ENCODE measurements at places on chromosomes 12 and 14.

DNA sequence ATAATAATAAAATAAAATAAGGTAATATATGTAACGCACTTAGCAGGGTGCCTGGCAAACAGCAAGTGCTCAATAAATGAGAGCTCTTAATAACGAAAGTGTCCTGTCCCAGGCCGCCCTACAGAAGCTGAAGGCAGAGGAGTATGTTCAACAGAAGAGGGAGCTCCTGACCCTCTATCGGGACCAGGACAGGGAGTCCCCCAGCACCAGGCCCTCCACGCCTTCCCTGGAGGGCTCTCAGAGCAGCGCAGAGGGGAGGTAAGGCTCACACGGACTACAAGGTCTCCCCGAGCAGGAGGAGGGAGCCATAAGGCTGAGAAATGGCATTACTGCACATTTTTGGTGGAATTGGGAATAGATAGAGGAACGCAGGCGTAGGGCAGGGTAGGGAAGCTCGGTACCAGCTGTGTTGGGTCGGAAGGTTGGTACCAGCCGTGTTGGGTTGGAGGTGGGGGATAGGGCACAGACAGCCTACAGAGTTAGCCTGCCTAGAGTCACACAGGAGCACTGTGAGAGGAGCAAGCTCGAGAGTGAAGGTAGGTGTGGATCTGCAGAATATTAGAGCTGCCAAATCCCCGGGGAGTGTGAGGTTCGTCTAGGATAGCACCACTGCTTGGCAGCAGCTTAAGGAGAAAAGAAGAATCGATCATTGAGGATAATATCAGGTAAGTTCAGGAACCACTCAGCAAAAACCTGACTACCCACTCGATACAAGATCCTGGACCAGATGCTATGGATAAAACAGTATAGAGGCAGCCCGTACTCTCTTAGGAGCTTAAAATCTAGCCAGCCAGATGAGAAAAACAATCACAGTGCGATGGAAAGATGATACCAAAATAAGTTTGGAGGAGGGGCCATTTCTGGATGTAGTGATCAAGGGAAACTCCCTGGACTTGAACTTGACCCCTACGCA lies 15.3 kb downstream of the TNFRSF1A start:
- no peak for DNase-seq

GRCh38 chr14:90017371-90017770 lies 44.4 kb upstream of the KCNK13 start:
- DNase-seq: no peak

DNA sequence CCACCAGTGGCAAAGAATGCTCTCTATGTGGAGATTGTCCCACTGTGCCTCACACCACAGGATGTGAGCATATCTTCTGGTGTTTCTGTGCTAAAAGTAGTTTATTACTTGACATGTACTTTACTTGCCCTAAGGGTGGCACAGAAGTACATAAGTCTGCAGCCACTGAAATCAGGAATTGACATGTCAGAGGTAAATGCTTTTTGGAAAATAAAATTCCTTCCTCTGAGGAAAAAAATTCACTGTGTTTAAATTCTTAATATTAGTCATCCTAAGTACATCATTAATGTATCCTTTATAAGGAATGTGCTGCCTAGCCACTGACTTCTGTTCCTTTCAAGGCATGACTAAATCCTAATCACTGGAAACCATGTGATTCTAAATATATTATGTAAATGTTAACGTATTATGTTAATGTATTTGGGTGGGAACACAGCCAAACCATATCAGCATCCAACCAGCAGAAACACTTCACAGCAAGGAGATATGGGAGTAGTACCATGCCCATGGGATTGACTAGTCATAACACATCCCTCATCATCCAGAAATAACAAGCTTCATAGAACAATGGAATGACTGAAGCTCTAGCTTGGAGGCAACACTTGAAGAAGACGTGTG lies 239.7 kb upstream of the PPFIA2 start:
- DNase-seq: no peak

- no peak for DNase-seq
Observed at GRCh38 chr12:79233341-79233781, 368.8 kb downstream of the SYT1 start.

DNA sequence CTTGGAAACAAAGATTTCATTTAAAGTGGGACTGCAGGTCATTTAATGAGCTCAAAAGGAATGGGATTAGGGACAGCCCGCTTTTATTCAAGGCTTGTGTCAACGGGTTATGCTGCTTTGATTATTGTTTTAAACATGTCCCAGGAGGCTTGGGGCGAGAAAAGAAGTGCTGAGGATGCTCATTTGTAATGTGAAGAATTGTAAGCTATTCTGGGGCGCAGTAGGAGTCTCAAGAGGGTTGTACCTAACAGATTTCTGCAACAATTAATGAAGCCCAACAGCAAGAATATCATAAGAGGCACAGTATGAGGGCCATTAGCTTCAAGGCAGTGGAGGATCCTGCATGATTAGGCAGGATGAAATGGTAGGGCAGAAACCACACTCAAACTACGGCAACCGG lies 122.5 kb downstream of the KTN1 start:
- no peak for DNase-seq

Measured in coronary artery (tissue), 2 donors.